Right ventricle myocardium superior (tissue), 1 donor: ENCODE measurements at places on chromosomes 12 and 14. TPM values are rescaled to one million over a fixed set of nuclear protein-coding genes. Genes with fewer than 3 reads are reported as not detected.

GRCh38 chr12:131628766-131629448 is 82.0 kb upstream of the SFSWAP start:
- no peak for DNase-seq

GRCh38 chr14:101965181-101965544 is 790 bp downstream of the DYNC1H1 start:
- DNase-seq, result peak; percentile 80

- no peak for DNase-seq
These were observed 785 bp downstream of the MLEC start for GRCh38 chr12:120687578-120688289.

GRCh38 chr12:75606151-75606550 is 94.7 kb upstream of the KRR1 start:
- no peak for DNase-seq

- no peak for DNase-seq
These were observed 31.9 kb downstream of the CCDC91 start for GRCh38 chr12:28222081-28222700.

SLC10A1 gene
- not detected for total RNA-seq

PROX2 gene
- total RNA-seq, result not detected

- no peak for DNase-seq
These were observed 208.7 kb downstream of the PCNX1 start for GRCh38 chr14:71115821-71116567.

- no peak for DNase-seq
These were observed 83.4 kb downstream of the SYNE3 start for GRCh38 chr14:95433094-95433478.

- DNase-seq, result no peak
These were observed 183.1 kb downstream of the KLHL28 start for GRCh38 chr14:44778604-44779003.
